Heart left ventricle (tissue), 16 donors: ENCODE measurements at places on chromosomes 2 and 18. TPM values are rescaled to one million over a fixed set of nuclear protein-coding genes. Genes with fewer than 3 reads are reported as not detected.

Gene CYS1
- 0.42 TPM for polyA plus RNA-seq

Gene KCNG2
- not detected for polyA plus RNA-seq

Gene ACTG2
- polyA plus RNA-seq, result 4.4 TPM

Gene SNTG2
- 0.19 TPM for polyA plus RNA-seq

Gene POTEJ
- polyA plus RNA-seq, result not detected
